ENCODE measurements at places on chromosomes 3 and 15.

DNA sequence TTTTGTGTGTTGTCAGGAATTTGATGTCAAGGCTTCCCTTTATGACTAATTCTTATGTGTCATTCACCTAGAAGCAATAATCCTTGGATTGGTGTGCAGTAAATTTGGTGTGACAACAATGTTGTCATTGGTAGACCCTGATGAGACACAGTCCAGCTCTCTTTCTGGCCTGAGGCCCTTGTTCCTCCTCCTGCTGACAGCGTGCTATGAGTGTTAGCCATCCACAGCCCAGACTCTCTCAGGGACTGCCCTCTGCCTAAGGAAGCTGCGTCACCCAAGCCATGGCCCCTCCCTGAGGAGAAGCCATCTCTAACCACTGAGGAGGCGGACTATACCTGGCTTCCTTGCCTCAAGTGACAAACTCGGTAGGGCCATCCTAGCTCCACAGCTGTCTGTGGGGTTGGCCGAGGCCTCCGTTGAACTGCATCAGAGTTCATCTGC, 13.3 kb upstream of the TM4SF1 start:
- no peak for DNase-seq

DNA sequence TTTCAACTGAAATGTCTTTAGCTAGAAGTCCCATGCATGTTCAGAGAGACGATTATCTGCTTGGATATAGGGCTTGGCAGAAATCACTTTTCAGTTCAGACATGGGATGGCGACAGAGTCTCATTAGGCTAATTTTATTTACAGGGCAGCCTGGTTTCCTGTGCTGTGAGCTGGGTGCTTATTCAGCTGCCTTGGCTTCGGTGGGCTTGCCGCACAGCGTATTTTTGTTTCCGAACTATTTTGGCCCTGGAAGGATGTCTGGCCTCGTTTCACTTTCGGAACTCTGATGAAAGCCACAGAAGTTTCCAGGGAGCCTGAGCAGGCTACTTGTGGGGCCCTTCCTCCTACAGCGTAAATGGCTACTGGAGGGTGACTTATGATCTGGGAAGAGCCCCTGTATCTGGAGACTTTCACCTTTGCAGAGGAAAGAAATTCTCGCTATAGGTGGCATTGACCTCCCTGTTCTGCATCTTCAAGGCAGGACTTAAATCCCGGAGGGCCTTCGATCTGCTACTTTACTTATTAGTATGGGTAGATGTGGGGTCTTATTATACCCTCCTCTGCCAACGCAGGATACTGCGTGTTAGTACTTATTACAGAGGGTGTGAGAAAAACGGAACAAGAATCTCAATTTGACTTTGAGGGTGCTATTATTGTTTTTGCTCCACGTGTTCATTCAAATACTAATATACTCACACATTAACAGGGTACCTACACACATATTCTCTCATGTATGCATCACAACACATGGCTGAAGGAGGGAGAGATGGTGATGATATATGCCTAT, 364.0 kb upstream of the RBMS3 start:
- DNase-seq = no peak

DNA sequence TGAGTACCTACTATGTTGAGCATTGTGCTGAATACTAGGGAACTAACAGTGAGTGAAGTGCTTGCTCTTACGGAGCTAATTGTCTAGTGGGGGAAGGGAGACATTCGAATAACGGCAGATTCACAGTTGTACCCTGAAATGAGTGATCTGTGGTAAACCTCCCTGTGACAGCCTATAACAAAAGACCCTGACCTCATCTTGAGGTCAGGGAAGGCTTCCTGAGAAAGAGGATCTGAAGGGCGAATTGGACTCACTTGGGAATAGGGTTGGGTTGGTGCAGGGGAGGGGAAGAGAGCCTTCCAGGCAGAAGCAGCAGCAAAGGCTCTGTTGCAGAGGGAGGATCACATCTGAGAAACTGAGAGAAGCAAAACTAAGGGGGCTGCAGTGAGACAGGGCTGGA, 13.2 kb downstream of the HPS3 start:
- no peak for DNase-seq

- DNase-seq = no peak
Measured at GRCh38 chr3:4754180-4755086, 224.8 kb upstream of the BHLHE40 start.

GRCh38 chr3:186679151-186679550, 13.3 kb downstream of the HRG start:
- DNase-seq = no peak

GRCh38 chr15:63831041-63831440, 2.7 kb downstream of the HERC1 start:
- no peak for DNase-seq

GRCh38 chr3:79947469-79947868, 179.7 kb upstream of the ROBO1 start:
- no peak for DNase-seq

DNA sequence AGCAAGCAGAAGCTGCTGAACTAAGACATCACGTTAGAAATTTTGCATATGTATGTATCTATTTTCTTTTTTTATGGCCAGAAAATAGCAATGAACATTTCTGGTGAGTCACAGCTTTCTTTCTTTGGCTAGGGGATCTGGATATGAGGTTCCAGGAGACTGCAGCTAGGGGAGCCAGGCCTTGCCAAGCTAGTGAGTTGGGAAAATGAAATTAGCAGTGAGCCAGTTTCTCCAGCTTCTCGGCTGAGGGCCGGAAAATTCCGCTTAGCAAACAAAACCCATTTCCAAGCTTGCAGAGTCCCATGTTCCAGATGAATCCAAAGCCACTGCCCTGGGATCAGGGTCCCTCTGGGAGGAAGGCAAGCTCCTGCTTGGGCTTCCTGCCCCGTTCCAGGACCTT, 137.6 kb downstream of the SRGAP3 start:
- DNase-seq = no peak

DNA sequence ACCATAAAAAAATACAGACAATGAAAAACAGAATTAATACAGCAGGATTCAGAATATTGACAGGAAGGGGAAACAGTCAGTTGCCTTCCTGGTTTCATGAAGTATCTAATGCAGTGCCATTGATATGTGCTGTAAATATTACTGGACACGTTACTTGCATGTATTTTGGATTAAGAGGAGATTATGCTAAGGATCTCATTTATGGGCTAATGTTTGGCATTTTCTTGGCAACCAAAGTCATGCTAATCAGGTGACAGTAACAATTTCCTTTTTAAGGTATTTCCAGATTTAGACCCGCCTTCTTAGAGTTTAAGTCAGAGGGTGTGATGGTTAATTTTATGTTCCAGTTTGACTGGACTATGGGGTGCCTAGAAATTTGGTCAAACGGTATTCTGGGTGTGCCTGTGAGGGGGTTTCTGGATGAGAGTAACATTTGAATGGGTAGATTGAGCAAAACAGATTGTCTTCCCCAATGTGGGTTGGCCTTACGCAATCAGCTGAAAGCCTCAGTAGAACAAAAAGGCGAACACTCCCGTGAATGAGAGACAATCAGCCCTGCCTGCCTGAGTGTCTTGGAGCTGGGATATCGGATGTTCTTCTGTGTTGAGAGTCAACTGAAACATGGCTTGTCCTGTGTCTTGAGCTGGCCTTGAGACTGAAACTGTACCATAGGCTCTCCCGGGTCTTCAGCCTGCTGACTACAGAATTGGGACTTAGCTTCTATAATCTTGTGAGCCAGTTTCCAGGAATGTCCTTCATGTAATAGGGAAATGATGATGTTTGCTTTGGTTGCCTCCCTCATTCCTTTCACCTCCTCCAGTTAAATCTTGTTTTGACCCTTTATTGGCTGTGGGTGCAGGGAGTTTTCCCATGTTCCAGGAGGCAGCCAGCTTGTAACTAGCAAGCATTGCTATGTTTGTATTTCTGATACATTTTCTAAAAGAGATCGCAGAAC, 10.5 kb downstream of the SQOR start:
- no peak for DNase-seq

GRCh38 chr15:78012643-78013077, 64.9 kb downstream of the TBC1D2B start:
- no peak for DNase-seq

- no peak for DNase-seq
Measured at GRCh38 chr15:40722354-40722753, 27.4 kb downstream of the RAD51 start.

GRCh38 chr3:143763564-143764162, 84.6 kb downstream of the SLC9A9 start:
- DNase-seq = no peak

GRCh38 chr3:121645054-121645453, 15.6 kb downstream of the HCLS1 start:
- DNase-seq = no peak

DNA sequence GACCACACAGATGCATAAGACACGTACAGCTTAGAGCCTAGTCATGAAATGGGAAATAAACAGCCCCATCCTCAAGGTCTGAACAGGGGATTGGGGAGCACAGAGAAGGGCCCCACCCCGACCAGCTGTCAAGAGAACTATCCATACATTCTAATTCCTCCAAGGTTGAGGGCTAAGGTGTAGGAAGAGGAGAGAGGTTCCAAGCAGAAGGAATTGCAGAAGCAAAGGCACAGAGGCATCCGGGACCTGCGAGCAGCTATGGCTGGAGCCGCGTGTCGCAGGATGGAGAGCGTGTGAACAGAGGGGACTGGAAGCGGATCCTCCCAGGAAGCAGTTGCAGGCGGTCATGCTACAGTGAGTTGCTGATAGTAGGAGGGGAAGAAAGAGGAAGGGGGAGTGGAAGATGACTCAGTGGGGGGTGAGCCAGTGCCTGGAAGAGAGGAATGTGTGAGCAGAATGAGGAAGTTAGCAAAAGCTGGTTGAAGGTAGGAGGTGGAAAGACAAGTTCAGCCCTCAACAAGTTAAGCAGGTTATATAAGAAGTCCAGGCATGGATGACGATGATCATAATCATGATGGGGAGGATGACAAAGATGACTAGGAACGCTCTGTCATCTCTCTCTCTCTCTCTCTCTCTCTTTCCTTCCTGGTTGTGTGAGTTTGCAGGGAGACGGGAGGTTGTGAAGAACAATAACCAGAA, 89.7 kb downstream of the LIPC start:
- DNase-seq = no peak

DNA sequence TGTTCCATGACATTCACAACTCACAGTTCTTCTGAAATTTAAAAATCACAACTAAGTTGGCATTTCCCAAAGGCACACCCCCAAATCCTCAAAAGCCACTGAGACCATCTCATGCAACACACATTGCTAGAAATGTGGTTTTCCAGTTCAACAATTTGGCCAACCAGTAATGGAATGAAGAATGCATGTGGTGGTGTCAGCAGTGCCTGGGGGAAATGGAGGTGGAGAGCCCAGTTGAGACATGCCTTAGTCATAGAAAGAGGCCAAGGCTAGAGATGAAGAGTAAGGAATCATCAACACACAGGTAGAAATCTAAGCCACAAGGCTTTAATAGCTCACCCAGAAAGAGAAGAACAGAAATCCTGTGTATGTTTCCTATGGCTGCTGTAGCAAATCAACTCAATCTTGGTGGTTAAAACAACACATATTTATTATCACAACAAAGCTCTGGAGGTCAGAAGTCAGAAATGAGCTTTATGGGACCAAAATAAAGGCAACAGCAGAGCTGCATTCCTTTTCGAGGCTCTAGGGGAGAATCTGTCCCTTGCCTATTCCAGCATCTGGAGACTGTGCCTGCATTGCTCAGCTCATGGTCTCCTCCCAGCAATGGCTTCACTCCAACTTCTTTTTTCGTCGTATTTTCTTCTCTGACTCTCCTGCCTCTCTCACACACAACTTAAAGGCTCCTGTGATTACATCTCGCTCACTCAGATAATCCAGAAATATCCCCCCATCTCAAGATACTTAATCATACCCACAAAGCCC, 54.0 kb downstream of the SNTN start:
- no peak for DNase-seq

DNA sequence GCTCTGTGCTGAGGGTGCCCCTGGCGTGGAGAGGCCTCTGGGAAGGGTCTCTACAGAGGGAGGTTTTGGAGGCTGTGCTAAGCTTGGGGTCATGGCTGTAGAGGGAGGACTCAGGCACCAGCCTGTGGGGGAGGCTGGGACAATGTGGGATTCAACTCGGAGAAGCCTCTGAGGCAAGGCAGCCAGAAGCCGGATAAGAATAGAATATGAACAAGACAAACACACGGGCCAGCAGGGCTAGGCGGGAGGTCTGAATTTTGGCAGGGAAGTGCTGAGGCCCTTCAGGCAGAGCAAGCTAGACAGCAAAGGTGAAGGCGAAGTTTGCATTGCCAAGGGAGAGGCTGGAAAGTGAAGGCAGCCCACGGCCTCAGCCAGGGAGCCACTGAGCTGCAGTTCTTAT, 612.1 kb upstream of the NR2F2 start:
- no peak for DNase-seq

- no peak for DNase-seq
Measured at GRCh38 chr3:115146032-115146417, 1.1 kb downstream of the ZBTB20 start.

DNA sequence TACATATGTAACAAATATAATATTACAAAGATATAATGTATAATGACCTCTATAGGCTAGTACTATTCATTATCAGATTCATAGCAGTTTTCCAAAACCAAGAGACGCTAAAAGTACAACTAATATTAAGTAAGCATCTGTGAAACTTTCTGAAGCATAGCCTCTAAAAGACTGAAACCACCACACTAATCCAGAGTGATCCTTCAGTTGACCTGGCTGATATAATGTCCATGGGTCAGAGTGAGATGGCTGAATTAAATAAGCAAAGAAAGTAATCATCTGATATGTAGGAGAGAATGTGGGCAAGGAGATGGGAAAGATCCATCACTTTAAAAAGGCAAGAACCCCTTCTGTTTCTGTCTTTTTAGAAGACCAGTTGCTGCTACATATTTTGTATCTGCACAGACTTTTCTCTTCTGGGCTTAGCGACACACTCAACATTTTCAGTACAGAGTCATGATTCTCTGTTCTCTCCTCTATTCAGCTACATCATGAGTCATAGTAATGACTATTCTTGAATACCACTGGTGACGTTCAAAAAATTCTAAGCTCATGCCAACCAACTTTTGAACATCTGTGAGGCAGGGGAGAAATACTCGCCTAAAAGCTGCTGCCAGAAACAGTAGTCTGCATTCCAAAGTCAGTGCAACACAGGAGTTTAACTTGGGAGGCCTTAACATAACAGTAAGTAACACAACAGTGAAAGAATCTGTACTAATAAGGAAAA, 149.6 kb downstream of the MAGI1 start:
- no peak for DNase-seq

GRCh38 chr3:183485093-183485492, 56.7 kb upstream of the MCF2L2 start:
- no peak for DNase-seq

- no peak for DNase-seq
Measured at GRCh38 chr3:69052472-69052898, 352 bp upstream of the TMF1 start.

DNA sequence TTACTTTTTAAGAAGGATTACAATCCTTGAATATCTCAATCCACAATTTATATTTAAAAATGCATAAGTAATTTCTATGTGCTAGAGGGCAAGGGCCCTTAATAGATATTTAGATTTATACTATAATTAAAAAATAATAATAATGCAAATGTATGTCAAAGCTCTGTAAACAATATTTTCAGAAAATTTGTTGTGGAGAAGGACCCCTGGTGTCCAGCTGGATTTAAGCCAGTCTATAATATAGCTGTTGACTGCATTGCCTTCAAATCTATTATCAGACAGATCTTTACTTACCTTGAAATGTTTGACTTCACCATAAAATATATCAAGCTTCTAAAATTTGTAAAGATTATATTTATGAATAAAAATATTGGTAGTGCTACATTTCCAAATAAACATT, 65.6 kb downstream of the ZBTB20 start:
- DNase-seq = no peak
